ENCODE measurements at places on chromosomes 2 and 18. TPM values are rescaled to one million over a fixed set of nuclear protein-coding genes. Genes with fewer than 3 reads are reported as not detected.

GRCh38 chr2:202091476-202091875 lies 18.4 kb downstream of the KIAA2012 start:
- DNase-seq = peak; percentile 16

GRCh38 chr2:219426068-219426443 lies 7.9 kb downstream of the DES start:
- no peak for DNase-seq

DNA sequence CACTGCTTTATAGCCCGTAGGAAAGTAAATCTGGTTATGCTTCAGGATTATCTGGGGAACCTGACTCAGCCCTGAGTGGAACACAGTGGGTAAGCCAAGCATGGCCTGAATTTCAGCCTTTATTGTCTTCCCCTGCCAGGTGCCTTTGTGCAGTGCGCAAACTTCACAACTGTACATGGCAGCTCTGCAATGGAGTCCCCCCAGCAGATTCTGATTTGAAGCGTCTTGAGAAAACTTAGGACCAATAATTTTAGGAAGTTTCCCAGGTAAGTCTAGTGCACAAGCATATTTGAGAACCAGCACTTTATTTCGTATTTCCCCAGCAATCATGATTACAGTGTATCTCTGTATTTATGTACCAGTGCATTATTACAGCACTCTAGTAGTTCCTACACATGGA lies 112.1 kb upstream of the ARL4C start:
- DNase-seq = no peak

DNA sequence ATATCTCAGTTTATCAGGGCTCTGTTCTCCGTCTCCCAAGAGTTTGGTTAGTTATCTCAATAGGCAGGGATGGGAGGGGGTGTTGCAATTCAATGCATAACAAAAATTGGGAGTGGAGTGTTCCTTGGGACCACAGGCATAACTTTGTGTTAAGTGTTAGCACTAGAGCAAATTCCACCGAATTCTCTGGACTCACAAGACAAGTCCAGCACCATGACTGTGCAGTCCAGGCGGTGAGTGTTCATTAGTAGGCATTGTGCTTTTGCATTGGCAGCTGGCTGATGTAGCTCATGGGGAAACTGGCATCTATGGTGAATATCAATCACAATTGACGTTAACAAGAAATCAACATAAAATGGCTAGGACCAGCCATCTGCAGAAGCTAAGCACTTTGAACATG lies 79.0 kb upstream of the CABLES1 start:
- no peak for DNase-seq

DNA sequence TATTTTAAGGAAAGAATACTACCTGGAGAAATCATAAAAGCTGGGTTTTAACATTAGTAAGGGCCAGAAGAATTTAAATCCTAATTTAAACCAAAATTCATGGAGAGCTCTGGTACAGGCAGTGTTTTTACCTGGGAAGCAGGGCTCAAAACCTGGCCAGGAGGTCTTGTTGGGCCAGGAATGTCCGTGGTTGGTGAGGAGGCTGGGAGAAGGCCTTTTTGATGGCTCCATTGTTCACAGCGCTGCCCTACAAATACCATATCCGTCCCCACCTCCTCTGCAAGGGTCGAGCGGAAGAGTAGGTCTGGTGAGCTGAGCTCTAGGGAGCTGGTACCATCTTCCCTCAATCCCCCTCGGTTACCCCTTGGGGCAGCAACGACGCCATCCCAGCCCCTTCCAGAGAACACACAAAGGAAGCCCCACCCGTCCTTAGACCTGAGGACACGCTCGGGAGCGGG lies 10.9 kb upstream of the HOXD1 start:
- DNase-seq = no peak

DNA sequence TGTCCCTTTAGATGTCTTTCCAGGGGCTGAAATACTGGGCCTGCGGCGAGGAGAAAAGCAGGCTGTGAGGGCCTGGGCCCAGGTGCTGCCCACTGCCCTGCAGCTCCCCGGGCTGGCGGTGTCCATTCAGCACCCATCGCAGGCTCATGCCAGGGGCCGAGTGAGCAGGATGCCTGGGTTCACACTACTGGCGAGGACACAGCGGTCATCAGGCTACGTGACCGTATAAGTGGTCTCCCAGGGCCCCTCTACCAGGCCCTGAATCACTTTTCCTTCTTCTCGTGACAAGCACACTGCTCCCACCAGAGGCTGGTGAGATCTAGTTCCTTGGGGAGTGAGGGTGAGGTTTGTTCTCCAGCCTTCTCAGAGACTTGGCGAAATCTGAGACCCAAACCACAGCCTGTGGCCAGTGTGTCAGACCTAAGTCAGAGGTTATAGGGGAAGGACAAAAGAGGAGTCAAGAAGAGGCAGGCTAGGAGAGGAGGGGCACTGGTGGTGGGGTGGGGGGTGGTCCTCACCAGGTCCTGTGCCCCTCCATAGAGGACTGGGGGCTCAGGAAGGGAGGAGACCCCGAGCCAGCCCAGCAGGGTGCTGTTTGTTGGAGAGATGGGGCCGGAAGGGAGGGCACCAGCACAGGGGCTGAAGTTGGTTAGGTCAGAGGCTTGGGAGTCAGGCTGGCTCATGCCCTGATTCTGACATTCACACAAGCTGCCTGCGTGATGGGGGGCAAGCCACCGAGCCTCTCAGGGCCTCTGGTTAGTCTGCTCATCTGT lies 6.6 kb upstream of the SEMA4C start:
- no peak for DNase-seq

DNA sequence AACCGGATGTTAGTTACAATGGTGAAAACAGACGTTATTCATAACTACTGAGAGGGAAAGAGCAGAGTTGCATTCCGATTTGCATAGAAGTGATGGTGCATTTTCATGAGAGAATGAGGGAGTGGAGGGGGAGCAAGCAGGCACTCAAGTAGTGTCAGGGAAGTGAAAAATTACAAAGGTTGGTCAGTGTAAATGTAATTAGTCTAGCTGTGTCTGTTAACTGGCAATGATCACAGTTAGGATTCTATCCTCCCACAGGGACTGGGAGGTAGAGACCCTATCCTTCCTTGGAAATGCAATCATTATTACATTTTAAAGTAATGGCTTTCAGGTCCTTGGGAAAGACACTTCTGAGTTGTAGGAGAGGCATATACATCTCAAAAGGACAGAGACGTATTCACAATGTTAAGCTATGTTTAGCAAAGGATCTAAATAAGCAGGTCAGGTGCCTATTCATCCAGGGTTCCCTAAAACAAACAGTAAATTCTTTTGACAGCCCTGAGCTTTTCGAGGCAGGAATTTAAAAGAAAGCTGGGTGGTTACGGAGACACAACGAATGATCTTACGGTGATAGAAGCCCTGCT lies 1671.8 kb upstream of the DDX18 start:
- no peak for DNase-seq

DNA sequence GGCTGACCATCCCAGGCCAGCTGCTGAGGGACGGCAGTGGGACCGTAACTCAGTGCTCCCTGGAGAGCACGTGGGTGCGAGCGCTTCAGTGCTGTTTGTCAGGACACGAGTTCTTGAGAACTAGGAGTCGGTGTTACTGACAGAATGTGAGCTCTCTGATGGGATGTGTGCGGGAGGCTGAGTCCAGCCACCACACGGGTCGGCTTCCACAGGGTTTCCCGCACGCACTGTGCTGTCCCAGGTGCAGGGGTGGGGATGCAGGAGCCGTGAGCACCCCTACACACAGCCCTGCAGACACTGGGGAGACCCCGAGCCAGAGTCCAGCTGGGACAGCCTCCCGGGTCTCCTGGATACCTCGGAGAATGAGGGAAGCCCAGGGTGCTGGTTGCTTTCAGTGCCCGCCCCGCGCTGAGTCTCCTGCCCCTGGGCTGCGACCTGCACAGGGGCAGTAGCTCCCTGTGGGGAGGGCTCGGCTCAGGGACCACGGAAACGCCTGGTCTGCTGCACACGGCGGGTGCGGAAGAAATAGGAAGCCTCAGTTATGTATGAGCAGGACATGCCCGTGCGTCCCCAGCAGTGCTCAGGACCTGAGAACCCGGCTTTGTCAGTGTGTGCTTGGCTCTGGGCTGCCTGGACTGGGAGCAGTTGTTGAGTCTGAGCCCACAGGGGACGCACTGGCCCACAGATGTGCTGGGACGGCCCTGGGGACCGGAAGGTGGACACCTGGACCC lies 71.2 kb downstream of the KCNG2 start:
- no peak for DNase-seq

GRCh38 chr2:107687073-107687472 lies 139.6 kb upstream of the RGPD4 start:
- no peak for DNase-seq

- DNase-seq = no peak
These were observed 20.1 kb upstream of the TNP1 start for GRCh38 chr2:216879727-216880508.

GRCh38 chr2:164913640-164914350 lies 41.5 kb downstream of the SLC38A11 start:
- DNase-seq = no peak

- DNase-seq = no peak
These were observed 58.4 kb downstream of the UBE2E3 start for GRCh38 chr2:181038796-181039195.

DNA sequence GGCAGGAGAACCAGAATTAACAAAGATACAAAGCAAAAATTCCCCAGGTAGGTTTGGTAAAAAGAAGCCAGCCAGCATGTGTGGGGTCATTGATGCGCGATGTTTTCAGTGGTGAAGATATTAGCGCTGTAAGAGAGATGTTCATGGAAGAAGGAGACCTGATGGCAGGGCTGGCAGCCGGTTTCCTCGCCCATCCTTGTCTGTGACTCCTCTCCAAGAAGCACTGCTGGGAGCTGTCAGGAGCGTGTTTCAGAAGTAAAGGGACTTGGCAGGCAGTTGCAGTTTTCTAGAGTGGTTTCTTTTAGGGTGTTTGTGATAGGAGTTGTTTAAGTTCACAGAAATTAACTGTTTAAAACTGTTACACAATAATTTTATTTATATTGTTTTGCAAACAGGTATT lies 24.6 kb downstream of the TAF1B start:
- DNase-seq = no peak

DNA sequence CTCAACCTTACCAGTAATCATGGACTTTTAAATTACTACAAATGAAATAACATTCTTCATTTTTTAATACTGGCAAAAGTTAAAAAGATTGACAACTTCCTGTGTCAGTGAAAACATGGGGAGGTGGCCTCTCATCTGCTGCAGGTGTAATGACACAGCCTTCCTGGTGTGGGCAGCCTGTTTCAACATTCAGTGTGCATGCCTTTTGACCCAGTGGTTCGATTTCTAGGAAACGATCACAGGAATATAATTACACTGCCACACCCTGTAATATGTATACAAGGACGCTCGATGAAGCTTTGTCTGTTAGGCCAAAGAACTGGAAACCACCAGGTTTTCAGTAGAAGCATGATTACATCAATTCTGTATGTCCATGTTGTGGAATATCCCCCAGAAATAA lies 68.7 kb downstream of the MTHFD2 start:
- peak; percentile 65 for DNase-seq

GRCh38 chr2:147464737-147465357 lies 380.0 kb upstream of the ACVR2A start:
- DNase-seq = no peak

GRCh38 chr2:51613-52012 lies 5.3 kb upstream of the FAM110C start:
- no peak for DNase-seq

GRCh38 chr2:113739849-113740248 lies 16.6 kb downstream of the SLC35F5 start:
- no peak for DNase-seq

GRCh38 chr18:35564795-35565453 lies 16.6 kb upstream of the GALNT1 start:
- DNase-seq = no peak

GRCh38 chr2:11154016-11154922 lies 998 bp upstream of the SLC66A3 start:
- no peak for DNase-seq

DNA sequence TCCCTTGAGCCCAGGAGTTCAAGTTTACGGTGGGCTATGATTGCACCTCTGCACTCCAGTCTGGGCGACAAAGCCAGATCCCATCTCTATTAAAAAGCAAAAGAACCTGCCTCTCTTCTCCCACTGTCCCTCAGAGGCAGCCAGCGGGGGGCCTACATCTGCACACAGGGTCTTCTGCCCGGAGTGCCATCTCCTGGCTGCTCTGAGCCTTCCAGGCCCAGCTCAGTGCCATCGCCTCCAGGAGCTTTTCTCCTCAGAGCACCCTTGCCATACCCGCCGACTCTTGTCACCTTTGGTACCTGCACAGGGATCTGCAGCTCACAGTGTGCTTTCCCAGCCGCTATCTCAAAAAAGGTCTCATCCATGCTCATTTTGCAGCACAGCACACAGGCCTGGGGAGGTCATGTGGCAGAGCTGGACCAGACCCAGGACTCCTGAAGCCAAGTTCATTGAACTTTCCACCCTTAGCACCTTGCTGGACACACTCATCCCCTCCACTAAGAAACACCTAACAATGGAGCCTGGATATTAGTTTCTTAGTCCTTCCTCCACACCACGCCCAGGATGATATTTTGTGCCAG lies 186.3 kb downstream of the HAUS1 start:
- no peak for DNase-seq

DNA sequence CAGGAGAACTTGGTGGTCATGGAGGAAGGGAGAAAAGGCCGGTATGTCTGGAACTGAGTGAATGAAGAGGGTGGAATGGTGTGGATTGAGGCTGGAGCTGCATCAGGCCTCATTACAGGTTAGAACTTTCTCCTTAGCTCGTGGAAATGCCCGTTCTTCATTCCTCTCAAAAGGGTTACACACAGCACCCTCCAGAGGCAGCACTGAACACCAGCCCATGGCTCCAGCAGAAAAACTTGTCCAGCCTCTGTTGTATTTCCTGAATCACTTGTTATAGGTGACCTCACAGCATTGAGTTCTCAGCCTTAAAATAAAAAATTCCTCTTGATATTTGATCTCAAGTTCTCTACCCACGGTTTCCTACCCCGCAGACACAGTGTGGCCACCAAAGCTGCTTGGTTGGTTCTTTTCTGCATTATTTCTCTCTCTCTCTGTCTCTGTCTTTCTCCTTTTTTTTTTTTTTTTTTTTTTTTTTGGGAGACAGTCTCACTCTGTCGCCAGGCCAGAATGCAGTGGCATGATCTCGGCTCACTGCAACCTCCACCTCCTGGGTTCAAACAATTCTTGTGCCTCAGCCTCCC lies 89.6 kb downstream of the ITGB1BP1 start:
- DNase-seq = peak; percentile 71

DNA sequence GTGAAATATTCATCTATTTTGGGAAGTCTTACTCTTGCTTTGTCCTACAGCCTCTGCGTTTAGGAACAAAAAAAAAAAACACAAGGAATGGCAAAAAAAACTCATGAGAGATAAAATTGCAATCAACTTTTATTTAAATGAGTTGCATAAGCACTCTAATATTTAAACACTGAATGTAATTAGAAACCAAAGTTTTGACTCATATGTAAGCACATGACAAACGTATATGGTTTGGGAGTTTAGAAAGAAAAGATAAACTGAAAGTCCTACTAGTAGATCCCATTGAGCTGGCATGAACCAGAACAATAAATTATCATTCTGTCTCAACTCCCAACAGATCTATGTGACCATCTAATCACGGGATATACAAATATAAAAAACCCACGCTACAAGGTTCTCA lies 44.8 kb downstream of the REV1 start:
- no peak for DNase-seq

- no peak for DNase-seq
These were observed 58.3 kb upstream of the TNP1 start for GRCh38 chr2:216918088-216918680.

PAX8 gene
- 3.5 TPM for total RNA-seq

SLC4A5 gene
- 4.7 TPM for total RNA-seq

UBXN4 gene
- total RNA-seq = 106 TPM

SIGLEC15 gene
- total RNA-seq = 4.7 TPM

ZCCHC2 gene
- total RNA-seq = 38.2 TPM

PROM2 gene
- 202 TPM for total RNA-seq

CRYBA2 gene
- total RNA-seq = not detected

SETBP1 gene
- 36.2 TPM for total RNA-seq

CCBE1 gene
- total RNA-seq = 0.75 TPM

TEX44 gene
- not detected for total RNA-seq

CCNYL1 gene
- 9.7 TPM for total RNA-seq
